ENCODE measurements at places on chromosomes 4 and X. TPM values are rescaled to one million over a fixed set of nuclear protein-coding genes. Genes with fewer than 3 reads are reported as not detected.

Gene FGF13
- 0.55 TPM for total RNA-seq

GRCh38 chrX:119218198-119218597 is 17.9 kb upstream of the PGRMC1 start:
- no peak for DNase-seq

DNA sequence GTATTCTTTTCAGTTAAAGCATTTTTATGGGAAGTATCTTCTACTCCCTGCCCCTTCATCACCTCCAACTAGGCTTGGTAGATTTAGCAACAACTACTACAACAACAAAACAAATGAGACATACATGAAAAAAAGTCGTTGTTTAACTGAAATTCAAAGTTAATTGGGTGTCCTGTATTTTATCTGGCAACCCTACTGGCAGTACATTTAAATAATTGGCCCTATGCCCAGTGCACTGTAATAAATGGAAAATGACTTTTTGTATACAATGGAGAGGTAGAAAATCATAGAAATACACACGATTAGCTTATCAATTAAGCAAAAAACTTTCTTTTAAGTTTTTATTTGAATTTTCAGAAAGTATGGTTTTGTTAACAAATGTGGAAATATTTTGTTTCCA is 21.4 kb upstream of the CLGN start:
- DNase-seq: no peak

- no peak for DNase-seq
These were observed 199.3 kb downstream of the PCDH7 start for GRCh38 chr4:30919458-30919857.

Data from left lobe of liver (tissue), 2 donors.